NCI-H524 treated with DMSO at 0.1 percent for 48 hours (cell line): ENCODE measurements at places on chromosomes 11 and 22.

DNA sequence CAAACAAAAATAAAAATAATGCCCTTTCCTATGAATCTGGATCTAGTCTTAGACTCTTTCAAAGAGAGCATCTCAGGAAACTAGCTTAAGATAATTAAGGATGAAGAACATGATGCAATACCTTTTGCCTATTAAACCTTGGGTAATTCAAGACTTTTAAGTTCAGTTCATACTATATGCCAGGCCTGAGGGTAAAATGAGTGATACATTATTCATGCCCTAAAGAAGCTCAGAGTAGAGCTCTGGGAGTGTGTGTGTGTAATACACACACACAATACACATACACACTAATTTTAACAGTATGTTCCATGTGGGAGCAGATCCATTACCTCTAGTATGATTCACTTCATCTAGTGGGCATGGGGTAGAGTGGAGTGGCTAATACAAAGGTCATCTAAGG, 651.4 kb upstream of the CHORDC1 start:
- no peak for DNase-seq

- no peak for DNase-seq
These were observed 304.1 kb downstream of the C11orf87 start for GRCh38 chr11:109726061-109726460.

DNA sequence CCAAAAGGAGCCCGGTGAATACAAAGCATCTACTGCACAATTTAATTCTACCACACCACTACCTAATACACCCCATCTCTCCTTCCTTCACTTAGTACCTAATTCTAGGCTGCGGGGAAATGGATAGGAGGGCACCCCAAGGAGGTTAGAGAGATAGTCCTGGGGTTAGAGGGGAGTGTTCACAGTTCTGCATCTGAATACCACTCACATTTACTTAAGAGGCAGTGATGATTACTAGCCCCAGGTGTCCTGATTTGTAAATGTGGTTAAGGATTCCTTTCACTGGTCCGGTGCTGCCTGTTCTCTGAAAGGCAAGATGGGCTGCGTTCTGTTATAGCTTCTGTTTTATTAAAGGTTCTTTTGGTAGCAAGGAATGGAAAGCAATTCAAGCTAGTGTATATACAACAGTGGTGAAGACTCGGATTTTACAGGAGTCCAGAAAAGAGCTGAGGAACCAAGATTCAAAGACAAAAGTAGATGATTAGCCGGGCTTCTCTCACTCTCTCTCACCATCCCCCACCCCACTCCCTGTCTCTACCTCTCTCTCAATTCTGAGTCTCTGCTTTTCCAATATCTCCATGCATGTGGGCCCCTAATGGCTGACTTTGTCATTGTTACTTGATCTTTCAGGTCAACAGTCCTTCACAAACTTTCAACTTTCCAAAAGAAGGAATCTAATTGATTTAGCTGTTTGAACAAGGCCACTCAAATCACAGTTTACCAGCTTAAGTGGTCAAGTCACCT, 8.7 kb upstream of the KCNA4 start:
- DNase-seq = no peak

GRCh38 chr11:33128739-33129138, 32.5 kb downstream of the CSTF3 start:
- DNase-seq = no peak

DNA sequence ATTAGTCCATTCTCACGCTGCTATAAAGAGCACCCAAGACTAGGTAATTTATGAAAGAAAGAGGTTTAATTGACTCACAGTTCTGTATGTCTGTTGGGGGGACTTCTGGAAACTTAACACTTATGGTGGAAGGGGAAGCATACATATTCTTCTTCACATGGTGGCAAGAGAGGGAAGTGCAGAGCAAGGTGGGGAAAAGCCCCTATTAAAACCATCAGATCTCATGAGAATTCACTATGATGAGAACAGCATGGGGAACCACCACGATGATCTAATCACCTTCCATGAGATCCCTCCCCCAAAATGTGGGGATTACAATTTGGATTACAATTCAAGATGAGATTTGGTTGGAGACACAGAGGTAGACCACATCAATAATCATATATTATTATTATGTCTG, 25.7 kb downstream of the CEP57 start:
- no peak for DNase-seq

DNA sequence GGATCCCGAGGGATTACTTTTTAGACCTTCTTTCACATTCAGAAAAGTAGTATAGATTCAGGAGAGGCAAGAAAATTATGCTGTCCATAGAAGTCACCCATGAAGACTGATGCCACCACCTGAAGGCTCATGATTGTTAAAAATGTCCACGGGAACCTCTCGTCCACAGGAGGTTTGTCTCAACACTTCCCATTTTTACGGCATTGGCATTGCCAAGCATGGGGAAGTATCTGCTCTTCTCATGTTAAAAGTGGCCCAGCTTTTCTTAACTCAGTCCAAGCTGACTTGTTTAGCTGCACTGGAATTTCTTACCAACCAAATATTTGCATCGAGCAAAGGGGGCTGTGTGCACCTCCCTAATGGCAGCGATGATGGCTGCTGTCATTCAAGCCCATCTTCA, 9.6 kb downstream of the CDPF1 start:
- no peak for DNase-seq

DNA sequence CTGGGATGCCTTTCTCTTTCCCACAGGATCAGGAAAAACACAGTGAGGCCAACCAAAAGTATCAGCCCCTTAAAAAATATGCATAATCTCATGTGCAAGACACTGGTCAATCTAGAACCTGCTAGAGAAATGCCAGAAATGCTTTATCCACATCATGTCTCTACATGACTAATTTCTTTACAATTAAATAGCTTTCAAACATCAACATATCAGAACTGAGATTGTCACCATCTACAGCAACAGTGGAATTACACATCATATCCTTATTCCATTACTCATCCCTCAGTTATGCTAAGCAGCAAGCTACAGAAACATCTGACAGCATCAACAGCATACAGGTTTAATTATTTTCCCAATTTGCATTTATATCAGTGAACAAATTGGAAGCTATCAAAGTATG, 78.8 kb downstream of the DDIAS start:
- DNase-seq = no peak

GRCh38 chr11:44802347-44802746, 75.6 kb downstream of the TSPAN18 start:
- DNase-seq = peak; percentile 39

GRCh38 chr22:20750461-20751184, 23.3 kb upstream of the SERPIND1 start:
- DNase-seq = no peak

DNA sequence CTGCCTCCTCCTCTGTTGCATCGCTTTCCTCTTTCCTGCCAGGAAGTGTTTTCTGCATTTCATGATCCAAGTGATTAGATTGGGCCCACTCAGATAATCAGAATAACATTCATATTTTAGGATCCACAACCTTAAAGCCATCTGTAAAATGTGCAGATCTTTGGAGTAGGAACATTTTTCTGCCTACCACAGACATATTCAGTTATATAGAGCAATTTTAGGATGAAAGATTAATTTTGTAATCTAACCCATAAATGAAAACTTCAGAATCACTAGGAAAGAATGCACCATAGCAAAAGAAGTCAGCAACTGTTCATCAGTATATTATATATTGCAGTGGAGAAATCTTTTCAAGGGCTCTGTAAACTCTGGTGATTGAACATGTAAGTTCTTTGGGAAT, 659.9 kb upstream of the LUZP2 start:
- DNase-seq = no peak

GRCh38 chr11:84165139-84165538, 879.0 kb upstream of the CCDC90B start:
- DNase-seq = no peak

DNA sequence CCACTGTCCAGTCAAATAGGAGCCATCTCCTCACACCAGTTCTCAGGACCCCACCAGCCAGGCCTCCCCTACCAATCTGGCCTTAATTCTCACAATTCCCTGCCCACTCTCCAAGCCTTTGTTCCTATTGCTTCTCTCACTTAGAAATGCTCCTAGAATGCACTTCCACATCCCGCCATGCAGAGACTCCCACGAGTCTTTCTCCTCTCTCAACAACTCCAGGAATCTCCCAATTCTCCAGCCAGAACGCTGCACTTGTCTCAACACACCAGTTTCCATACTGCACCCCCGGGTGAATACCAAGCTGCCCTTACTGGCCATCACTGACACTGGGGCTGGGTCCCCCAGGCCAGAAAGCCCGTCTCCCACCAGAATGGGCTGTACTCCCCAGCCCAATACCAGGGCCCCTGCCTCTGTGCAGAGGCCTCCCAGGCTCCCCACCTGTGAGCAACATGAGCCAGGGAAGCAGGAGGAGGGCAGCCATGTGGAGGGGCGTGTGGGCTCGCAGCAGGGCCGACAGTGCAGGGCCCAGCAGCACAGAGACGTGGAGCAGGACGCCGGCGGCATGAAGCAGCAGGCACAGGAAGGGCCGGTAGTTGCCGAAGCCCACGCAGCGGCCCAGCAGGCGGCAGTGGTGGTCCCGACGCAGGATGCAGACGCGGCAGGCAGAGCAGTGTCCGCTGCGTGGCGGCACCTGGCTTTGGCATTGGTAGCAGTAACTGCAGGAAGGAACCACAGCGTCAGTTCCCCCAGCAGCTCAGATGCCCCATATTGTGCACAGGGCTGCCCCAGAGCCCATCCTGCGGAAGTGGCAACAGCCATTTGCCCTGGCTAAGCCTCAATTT, 2.4 kb downstream of the ZDHHC24 start:
- no peak for DNase-seq

DNA sequence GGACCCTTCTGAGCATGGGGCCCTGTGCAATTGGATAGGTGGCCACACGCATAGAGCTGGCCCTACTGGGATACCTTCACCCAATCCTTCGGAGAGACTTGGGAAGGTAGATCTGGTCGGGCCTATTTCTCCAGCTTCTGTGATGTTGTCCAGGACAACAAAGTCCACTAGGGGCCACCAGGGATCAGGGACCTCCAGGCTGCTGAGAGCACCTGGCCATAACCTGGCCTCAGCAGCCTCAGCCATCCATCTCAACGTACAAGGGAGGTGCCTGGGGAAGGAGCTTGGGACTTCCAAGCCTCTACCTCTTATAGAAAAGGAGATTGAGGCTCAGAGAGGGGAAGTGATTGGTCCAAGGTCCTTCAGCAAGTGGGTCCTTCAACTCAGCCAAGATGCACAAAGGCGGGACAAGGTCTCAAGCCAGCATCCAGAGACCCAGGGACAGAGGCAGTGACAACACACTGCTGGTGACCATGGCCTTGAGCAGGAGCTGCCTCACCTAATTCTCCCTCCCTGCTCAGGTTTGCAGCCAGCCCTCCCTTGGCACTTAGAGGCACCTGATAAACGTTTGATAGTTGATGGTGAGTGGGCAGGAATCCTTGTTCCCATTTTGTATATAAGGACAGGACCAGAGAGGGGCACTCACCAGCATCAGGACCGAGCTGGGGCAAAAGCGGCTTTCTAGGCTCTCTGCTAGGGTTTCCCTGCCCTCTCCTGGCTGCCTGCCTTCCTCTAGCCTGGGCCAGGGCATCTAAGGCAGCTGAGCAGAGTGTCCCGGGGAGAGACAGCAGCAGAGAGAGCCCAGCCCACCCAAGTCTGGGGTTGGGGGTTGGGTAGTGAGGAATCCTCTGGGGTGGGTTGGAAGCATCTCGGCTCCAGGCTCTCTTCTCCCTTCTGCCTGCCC, 4.5 kb downstream of the RAC2 start:
- DNase-seq = no peak
